NCI-H2171 (cell line): ENCODE measurements at places on chromosomes 12 and 14.

- DNase-seq: no peak
These were observed 100.0 kb upstream of the LHX5 start for GRCh38 chr12:113571713-113572112.

- DNase-seq: peak; percentile 76
These were observed at the start of gene AHNAK2 for GRCh38 chr14:104977681-104978653. TSS of gene AHNAK2 (minus strand) at chr14:104978374. CDS start at chr14:104978237, 137 bp downstream.

- no peak for DNase-seq
These were observed 122.9 kb downstream of the OTOGL start for GRCh38 chr12:80222261-80222660.

DNA sequence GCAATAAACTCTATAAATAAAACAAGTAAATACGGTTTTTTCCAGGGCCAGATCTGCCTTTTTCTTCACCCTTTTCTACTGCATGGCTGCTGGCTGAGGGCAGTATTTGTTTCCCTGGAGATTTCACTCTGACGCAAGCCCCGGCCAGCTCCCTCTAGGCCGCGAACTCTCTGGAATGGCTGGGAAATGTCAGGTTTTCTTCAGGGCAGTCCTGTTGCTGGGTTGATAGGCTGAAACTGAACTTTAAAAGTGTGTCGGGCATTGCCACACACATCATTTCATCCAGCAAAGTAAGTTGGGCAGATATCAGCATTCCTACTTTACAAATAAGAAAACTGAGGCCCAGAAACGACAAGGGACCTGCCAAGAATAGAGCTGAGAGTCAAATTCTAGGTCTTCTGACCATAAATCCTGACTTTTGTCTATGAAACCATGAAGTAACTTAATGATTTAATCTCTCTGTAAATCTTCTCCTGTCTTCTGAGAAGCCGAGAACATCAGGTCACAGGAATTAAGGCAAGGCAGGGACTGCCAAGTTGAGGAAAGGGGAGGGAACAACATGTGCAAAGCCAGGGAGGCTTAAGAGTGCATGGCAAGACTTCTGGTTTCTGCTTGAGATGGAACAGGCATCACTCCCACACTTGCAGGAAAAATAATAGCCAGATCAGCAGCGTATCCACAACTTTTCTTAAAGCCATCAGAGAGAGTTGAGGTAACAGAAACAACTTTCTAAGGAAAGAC lies 205.0 kb upstream of the CCDC196 start:
- DNase-seq: no peak

DNA sequence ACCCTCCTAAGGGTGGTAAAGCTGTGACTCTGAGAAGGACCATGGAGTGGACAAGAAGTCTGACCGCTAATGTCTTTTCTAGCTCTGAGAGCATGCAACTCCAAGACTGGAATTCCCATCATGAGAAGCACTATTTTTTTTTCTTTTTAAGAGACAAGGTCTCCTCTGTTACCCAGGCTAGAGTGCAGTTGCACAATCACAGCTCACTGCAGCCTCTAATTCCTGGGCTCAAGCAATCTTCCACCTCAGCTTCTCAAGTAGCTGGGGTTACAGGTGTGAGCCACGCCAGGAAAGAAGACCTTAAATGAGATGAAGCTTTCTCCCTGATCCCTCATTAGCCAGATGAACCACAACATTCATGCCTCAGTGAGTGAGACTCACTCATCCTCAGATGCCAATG lies 19.2 kb downstream of the VDR start:
- DNase-seq: no peak
